ENCODE measurements at places on chromosomes 5 and 9. TPM values are rescaled to one million over a fixed set of nuclear protein-coding genes. Genes with fewer than 3 reads are reported as not detected.

DNA sequence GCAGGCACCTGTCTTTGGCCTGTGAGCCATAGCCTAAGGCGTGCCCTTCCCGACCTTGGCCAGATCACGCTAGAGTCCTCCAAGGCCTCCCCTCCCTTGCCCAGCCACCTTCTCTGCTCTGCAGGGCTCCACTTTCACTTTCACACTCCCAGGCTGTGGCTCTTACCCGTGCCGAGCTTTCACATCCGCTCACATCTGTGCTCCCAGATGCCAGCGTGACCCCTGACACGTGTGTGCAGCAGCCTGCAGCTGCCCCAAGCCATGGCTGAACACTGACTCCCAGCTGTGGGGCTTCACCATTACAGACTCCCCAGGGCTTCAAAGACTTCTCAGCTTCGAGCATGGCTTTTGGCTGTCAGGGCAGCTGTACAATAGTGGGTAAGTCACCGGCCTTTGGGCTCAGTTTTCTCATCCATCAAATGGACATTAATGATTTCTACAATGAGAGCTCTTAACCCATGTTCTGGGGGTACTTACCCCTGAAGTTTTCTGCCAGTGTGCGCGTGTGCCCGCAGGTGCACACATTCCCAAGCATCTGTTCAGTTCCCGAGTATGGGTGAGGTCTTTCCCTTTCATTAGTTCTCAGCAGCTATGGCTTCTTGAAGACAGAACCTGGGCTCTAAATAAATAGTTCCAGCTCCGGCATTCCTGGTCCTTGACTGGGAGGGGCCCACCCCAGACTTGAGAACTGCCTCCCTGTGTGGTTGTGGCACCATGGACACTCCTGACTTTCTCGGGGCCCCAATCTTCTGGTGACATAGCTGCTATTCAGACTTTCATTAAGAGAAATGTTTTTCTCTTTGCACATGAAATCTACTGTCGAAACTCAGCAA, 118.6 kb downstream of the RGS3 start:
- no peak for DNase-seq

GRCh38 chr9:91085517-91086291, 276.0 kb downstream of the AUH start:
- no peak for DNase-seq

DNA sequence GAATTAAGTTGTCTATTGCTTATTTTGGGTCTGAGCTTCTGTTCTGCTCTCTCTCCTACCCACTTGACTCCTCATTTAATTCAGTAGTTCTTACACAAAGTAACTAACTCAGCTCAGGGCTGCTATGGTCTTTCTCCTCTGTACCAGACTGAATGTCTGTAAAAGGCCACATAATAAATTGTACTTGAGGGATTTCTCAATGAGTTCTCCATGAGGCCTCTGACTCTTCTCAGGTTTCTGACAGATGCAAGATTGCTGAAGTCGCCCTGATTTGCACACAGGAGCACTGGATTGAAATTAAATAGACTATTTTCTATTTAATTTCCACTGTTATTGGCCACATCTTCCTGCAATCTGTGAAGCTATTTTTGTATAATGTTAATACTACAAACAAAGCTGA, 2.9 kb downstream of the IQGAP2 start:
- DNase-seq: no peak

- DNase-seq: no peak
Measured at GRCh38 chr5:148416416-148416815, 32.7 kb downstream of the FBXO38 start.

DNA sequence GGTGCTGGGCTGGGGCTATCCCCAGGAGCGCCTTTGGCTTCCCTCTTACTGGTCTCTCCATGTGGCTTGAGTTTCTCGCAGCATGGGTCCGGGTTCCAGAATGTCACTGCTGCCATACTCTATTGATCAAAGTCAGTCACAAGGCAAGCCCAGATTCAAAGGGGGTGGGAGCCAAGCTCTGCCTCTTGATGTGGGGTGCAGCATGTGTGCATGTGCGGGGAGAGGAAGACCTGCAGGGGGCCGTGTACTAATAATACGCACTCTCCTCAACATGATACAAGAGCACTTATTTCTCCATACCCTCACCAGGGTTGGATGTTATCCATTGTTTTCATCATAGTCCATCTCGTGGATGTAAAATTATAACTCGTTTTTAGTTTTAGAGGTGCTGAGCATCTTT, 81.2 kb downstream of the NDFIP1 start:
- no peak for DNase-seq

DNA sequence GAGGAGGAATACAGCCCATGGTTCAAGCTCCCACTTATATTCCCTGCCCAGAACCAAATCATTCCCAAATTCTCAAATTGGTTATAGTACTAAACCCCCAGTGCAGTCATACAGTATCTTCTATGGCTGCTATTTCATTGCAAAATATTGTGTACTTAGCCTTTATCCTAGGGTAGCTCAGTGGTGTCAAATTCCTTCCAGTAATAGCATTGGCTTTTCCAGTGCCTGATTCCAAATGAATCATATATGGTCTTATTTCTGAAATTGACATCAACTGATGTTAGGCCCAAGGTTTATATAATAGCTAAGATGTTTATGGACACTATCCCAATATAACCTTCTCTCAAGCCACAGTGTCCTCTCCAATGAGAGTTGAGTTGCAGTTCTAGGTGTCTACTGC, 256.7 kb downstream of the NDUFS4 start:
- no peak for DNase-seq

GRCh38 chr5:96219580-96220281, 213.3 kb downstream of the PCSK1 start:
- DNase-seq: no peak

GRCh38 chr5:151463137-151464029, 16.0 kb downstream of the SLC36A1 start:
- DNase-seq: no peak

- DNase-seq: no peak
Measured at GRCh38 chr5:88613051-88613450, 269.9 kb downstream of the MEF2C start.

GRCh38 chr5:42360056-42360455, 63.2 kb upstream of the GHR start:
- no peak for DNase-seq

GRCh38 chr9:33619666-33620404, 95.8 kb downstream of the ANKRD18B start:
- no peak for DNase-seq

DNA sequence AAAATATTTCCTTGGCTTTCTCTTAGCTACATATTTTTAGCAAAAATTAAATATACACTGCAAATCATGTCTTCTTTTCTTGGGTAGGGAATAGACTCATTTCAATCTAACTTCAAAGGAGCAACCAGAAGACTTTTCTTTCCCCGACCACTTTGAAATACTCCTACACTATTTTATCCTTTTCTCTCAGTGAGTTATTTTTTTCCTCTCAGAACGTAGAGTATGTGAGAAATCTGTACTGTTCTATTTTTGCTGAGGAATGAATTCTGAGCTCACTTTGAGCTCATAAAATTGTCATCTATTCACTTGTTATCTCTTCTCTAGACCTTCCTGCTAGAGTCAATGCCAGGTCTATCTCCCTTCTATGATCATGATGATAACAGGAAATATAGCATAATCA, 22.2 kb upstream of the DAPK1 start:
- no peak for DNase-seq

GRCh38 chr5:93884254-93884653, 142.9 kb upstream of the POU5F2 start:
- DNase-seq: no peak

GRCh38 chr9:1053986-1054425, 3.8 kb downstream of the DMRT2 start:
- DNase-seq: no peak

- no peak for DNase-seq
Measured at GRCh38 chr5:31161781-31162181, 31.7 kb upstream of the CDH6 start.

DNA sequence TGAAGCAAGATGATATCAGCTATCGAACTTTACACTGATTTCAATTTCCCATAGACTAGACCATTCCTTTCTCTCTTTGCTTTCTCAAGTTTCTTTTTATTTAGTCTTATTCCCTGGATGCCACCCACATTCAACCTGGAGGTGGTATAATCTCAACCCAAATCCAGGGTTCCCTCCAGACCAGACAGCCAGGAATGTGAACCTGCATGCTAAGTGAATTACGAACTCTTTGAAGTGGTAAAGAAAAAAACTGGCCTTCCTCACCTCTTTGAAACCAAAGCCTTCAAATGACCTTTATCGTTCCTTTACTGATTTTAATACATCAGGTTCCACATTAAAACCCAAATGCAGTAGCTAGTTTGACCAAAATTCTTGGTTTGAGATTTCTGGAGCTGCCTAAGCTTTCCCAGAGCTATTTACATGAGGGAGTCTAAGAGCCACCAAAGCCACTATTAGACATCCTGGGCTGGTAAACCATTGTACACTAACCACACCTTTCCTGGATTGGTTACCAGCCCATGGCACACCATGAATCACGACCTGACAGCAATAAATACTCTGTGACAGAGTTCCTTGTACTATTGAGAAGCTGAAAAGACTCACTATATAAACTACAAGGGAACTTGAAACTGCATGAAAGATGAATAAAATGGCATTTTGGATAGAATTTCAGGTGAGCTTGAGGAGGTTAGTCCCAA, 323.7 kb downstream of the ADAMTS6 start:
- DNase-seq: no peak

- DNase-seq: no peak
Measured at GRCh38 chr5:84869675-84870074, 485.0 kb upstream of the EDIL3 start.

- peak; percentile 62 for DNase-seq
Measured at GRCh38 chr5:1641560-1642166, 117.9 kb upstream of the LPCAT1 start.

DNA sequence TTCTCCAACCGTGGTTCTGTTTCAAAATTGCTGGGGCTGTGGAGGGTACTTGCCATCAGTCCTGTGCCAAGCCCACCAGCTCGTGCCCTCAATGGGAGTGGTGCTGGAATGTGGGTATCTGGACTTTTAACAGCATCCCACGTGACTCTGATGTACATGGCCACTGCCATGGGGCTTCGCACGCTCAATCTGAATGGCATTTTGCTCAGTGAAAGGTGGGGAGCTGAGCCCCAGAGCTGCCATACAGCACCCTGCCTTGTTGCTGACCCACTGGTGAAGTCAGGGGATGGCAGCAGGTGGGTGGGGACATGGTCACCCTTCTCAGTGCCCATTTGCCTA, 16.6 kb upstream of the SYNPO start:
- DNase-seq: no peak

DNA sequence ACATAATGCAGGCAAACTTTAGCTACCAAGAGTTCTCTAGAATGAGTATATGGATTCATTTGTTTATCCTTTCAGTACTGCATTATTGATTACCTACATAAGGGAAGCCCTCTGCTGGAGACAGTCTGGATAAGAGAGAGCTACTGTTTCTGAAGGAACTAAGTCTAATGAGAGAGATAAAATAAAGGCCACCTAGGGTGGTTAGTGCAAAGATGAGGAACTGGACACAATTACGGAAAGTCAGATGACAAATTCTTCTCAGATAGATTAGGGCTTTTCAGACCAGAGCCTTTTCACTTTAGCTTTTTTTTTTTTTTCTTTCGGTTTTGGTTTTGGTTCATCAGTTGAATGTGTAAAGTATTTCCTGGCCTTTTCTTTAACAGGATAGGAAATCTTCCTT, 31.3 kb downstream of the ISOC1 start:
- no peak for DNase-seq

- no peak for DNase-seq
Measured at GRCh38 chr9:75454043-75454442, 365.7 kb downstream of the OSTF1 start.

DNA sequence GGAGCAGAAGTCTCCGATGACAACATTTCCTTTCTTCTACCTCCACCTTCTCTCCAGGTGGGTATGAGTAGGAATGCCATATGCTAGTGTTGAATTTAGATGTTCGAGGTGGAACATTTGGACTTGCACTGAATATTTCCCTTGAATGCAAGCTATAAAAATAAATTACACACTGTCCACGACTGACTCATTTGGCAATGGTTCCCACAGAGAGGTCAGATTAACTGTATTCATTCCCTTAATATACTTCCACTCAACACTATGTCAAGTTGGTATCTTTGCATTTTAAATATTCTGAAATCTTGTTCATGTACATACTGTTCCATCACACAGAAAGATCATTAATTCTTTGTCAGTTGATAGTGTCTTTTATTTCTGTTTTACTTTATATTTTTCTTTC, 222.6 kb upstream of the PIK3R1 start:
- DNase-seq: no peak

DNA sequence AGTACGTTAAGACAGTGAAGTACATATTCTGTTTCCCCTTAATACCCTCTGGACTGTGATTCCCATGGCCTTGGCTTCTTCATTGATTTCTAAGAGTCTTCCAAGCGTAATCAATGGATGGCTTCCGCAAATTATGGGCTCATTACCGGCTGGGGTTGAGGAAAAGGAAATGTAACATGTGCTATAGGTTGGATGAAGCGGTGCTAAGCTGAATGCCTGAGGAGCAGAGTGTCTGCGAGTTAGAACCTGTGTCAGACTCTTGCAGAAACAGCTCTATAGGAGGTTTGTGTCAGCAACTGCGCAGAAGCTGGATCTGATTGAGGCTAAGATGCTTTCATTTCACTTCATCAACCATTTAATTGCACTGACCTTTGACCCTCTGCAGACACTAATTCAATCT, 114.3 kb upstream of the CDH18 start:
- DNase-seq: no peak

DNA sequence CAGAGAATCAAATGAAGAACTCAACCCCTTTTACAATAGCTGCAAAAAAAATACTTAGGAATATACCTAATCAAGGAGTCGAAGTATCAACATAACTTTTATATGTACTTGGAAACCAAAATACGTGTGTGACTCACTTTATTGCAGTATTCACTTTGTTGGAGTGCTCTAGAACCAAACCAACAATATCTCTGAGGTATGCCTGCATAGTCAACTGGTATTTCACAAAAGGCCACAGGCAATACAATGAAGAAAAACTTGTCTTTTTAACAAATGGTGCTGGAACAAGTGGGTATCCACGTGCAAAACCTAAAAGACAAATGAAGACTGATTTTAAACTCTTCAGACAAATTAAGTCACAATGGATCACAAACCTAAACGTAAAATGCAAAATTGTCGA, 385.7 kb downstream of the TLE1 start:
- no peak for DNase-seq

SLC25A48 gene
- polyA plus RNA-seq: 1.5 TPM

STK32A gene
- 2.2 TPM for polyA plus RNA-seq

MSANTD3 gene
- polyA plus RNA-seq: 24.3 TPM

EDIL3 gene
- 51.9 TPM for polyA plus RNA-seq

TPM2 gene
- polyA plus RNA-seq: 149 TPM

SIT1 gene
- polyA plus RNA-seq: 0.50 TPM

LECT2 gene
- 0.58 TPM for polyA plus RNA-seq

ZNF79 gene
- 6.4 TPM for polyA plus RNA-seq

DYNC2I2 gene
- 43.2 TPM for polyA plus RNA-seq

SPINK4 gene
- polyA plus RNA-seq: not detected

GAPVD1 gene
- 35.5 TPM for polyA plus RNA-seq

GFPT2 gene
- 5.1 TPM for polyA plus RNA-seq

FAF2 gene
- polyA plus RNA-seq: 52.7 TPM

ELP1 gene
- polyA plus RNA-seq: 49.3 TPM
